ENCODE measurements at places on chromosomes 11 and 22.
A peak's percentile ranks its signal among the peaks of the same experiment; 100 is the strongest.

DNA sequence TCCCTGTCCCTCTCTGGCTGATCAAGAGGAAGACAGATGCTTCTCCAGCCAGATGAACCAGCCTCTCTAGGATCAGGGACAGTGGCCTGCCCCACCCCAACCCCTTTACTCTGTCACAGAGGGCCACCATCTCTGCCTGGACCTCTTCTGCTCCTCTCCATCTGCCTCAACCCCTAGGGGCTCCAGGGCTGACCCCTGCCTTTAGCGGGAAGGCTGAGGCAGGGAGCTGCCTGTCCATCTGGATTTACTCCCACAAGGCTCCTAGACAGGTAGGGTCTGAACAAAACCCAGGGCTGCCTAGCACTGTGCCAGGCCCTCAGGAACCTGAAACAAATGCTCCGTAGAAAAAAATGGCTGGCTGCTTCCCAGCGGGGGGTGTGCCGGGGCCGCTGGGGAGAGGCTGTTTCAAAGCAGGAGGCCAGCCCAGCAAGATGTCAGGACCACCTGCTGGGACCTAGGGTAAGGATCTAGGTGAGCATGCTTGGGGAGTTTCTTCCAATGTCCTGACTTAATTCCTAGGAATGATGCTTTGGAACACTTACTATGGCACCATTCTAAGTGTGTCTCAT, 3.2 kb downstream of the CHST1 start:
- DNase-seq = no peak

DNA sequence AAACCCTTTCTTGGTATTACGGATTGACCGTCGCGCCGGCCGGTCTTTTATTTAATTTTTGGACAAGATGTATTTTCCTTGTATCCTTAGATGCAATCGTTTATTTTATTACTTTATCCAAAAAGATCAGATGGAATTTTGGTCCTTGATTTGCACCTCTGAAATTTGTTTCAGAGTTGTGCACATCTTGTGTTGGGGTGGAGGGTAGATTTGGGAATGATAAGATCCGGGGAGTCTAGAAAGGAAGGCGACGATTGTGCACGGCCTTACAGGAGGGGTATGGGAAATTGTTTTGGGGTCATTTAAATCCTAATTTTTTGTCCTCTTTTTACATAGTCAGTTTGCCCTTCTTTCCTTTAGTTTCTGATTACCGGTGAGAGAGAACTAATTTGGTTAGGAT, 1.4 kb downstream of the KDM2A start:
- DNase-seq = no peak

DNA sequence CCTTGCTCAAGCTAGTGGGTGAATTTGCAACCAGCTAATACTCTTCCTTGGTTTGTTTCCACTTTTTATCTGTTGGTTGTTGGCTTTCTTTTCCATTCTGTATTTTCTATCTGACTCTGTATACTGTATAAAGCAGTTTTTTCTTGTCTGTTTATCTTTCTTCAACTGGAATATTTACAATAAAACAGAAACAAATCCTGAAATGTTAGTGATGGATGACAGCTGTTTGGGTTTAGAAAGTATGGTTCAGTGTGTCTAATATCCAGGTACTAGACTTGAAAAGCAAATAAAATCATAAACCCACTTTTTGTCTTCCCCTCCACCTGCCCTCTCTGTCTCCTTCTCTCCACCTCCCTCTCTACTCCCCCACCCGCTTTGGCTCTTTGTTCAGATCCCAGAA, 35.3 kb upstream of the TBCEL start:
- no peak for DNase-seq

GRCh38 chr11:11977206-11977938, 31.1 kb downstream of the DKK3 start:
- DNase-seq = no peak

DNA sequence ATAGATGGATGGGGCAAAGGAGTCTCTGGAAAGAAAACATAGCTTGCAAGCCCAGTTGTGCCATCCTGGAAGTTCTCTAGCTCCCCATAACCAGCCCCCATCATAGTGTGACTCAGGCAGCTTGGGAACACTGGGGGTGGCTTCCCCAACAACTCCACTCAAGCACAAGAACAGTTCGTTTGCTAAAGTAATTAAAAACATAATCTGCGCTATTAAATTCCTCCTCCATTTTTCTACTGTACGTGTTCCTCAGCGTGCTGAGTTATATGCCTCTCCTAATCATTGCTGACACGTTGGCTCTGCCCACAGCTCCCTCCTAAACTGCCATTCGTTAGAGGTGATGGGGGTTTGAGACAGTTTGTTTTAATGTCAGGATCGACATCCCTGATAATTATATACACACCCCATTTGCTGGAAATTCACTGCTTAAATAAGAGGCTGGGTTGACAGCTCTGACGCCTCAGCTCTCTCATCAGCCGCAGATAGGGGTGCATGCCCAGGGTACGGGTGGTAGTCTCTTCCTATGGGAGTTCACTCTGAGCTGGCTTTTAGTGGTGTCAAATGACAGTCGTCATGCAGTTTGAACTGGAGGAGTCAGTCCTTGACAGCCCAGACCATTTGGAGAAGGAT, 59.5 kb upstream of the SEZ6L start:
- no peak for DNase-seq

- peak; percentile 63 for DNase-seq
Measured at GRCh38 chr11:5684646-5685362, at the start of gene TRIM5. TSS of gene TRIM5 (minus strand) at chr11:5685074. CDS start at chr11:5680177, 4,897 bp downstream.

- DNase-seq = no peak
Measured at GRCh38 chr22:44448271-44448830, 49.7 kb downstream of the RTL6 start.

- DNase-seq = no peak
Measured at GRCh38 chr11:114479331-114479730, 40.1 kb downstream of the REXO2 start.

- DNase-seq = no peak
Measured at GRCh38 chr22:40026641-40027040, 31.9 kb downstream of the FAM83F start.

GRCh38 chr11:66639066-66639813, 737 bp downstream of the RBM4 start:
- no peak for DNase-seq

DNA sequence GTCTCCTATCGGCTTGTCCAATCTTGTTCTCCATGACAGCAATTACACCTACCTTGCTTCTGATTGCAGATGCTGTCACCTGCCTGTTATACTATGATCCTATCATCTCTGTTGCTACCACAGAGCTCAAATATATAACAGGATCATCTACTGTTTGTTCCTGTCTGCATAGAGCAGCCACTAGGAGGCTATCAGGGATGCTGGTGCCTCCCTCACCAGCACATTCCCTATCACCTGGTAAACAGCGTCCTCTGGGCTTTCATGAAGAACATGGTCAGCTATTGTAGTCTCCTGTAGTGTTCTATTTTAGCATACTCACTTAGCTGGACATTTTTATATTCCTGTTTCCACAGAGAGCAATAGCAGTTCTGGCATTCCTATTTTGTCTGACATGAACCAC, 87.8 kb upstream of the FAT3 start:
- DNase-seq = peak; percentile 18

DNA sequence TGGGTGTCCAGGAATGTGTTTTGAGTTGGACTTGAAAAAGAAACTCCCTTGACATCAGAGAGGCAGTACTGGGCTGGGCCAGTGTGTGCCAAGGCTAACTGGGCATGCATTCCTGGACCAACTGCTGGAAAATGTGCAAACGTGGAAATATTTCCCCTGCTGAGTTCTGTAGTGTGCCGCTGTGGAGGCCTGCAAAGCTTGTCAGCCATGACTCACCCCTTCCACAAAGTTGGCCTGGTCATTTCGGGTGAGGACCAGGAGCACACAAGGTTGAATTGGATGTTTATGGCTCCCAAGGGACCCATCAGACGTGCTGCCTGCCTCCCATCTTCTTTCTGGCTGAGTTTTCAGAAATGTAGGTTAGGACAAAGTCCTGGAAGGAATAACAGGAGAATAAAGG, 513.1 kb downstream of the MIAT start:
- no peak for DNase-seq

- no peak for DNase-seq
Measured at GRCh38 chr11:71395263-71395560, 53.0 kb downstream of the DHCR7 start.

DNA sequence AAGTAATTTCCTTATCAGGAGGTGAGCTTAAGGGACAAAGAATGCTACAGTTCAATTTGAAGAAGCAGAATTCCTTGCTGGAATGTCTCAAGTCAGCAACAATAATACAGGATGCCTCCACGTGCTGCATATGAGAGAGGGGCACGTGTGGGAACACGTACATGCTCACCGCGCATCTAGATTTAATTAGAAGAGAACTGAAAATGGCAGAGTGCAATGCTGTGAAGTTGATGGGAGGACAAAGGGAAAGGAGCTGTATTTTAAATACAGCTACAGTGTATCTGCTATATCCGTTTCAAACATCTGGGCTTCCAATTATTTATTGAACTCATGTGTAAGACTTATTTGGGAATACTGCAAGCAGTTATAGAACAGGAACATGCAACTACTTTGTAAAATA, 328.7 kb downstream of the SOX6 start:
- DNase-seq = no peak

- no peak for DNase-seq
Measured at GRCh38 chr11:61918251-61918937, 1.0 kb upstream of the RAB3IL1 start.

DNA sequence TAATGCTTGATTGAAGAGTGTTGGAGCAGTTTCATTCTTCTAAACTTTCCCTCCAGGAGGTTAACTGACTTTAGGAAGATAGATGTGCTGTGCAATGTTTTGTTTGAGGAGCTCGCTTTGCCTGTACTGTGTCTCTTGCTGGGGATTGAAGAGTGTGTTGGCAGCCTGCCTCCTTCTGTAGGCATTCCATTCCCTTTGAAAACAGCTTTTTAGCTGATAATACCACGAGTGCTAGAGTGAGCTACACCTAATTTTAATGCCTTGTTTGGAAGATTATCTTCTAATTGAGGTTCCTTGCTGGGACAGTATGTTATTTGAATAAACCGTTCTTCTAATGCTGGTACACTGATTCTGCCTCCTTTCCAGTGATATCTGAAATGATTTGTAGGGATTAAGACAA, 7.2 kb downstream of the DDX10 start:
- DNase-seq = no peak

DNA sequence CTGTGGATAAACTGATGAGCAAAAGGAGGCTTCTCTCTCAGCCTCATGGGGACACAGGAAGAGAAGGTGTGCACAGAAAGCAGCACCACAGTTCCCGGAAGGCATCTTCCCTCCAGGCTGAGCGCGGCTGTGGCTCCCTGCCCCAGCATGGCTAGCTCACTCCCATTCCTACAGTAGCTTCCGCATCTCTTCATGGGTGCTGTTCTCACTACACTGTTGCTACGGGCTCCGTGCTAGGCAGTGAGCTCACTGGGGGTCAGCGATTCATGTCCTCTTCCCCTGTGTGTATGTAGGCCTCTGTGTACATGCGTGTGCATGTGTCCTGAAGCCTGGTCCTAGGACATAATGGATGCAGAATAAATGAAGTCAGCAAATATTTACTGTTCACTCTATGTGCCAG, 64.3 kb downstream of the MICAL3 start:
- DNase-seq = no peak

- DNase-seq = no peak
Measured at GRCh38 chr11:129018991-129019390, 76.3 kb upstream of the TP53AIP1 start.

GRCh38 chr22:45460288-45461109, 42.2 kb upstream of the FBLN1 start:
- no peak for DNase-seq

DNA sequence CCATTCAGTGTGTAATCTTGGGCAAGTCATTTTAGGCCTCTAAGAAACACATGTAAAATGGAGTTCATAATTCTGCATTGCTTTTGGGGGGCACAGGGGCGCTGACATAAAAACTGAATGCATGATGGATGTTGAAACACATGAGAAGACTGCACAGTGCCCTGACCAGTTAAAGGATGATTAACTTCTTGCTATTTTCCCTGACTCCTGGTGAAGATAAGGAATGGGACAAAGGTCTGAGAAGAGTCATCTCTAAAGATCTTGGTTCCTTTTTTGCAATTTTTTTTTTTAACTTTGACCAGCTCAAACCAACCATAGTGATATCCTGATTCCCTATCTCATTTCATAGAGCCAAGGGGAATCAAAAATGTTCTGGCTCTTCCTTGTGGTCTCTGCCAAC, 134.9 kb upstream of the TENM4 start:
- DNase-seq = no peak

GRCh38 chr11:5362017-5362625, 10.8 kb downstream of the OR51B6 start:
- DNase-seq = no peak

DNA sequence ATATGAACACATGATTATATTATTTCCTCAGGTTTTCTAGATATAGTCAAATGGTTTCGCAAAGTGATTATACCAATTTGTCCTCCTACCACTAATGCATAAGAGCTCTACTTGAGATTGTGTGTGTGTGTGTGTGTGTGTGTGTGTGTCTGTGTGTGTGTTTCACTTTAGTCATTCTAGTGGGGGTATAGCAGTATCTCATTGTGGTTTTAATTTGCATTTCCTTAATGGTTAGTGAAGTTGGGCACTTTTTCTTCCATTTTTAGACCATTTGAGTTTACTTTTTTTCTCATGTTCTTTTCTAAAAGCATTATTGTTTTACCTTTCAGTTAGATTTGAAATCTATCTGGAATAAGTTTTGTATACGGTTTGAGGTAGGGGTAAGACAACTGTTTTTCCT, 12.9 kb downstream of the CAPN5 start:
- DNase-seq = no peak

DNA sequence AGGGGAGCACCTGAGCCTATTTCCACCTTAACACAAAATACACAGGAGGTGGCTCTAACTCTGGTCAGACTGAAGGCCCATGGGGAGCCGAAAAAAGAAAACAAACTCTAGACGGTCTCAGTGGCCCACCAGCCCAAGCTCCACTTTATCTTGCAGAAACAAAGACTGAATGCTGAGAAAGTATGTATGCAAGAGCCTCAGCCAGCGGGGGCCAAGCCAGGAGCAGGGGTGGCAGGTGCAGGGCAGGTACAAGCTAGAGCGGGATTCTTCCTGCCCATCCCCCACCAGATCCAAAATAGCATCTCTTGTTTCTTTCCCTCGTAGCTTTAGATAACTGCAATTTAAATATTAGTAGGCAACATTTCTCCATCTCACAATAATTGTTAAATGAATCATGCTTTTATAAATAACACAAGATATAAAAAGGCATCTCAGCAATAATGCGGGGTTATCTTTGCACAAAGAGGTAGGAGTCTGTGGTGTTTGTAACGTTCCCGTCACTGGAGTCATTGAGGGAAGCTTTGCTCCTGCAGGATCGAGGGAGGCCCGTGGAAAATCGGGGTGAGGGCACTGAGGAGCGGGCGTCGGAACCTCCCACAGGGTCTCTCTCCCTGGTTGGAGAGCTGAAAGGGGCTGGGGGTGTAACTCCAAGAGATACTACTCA, 418.0 kb downstream of the SHANK2 start:
- peak; percentile 35 for DNase-seq
